ENCODE measurements at places on chromosomes 13 and 19.

DNA sequence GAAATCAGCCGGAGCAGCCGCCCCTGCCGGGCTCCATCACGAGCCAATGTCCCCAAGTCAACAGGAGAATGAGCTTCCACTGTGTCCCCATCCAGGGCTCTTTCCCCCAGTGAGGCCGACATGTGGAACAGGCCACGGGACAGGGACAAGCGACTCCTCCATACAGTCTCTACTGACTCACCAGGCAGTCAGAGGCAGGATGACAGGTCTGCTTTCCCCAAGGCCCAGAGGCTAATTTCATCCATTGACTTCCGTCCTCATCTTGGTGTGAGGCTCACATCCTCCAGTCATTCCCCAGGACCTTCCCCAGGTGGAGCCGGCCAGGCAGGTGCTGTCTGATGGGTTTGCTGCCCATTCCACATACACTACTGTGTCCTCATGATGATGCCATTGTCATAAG is 3.5 kb downstream of the CEACAM6 start:
- no peak for DNase-seq

- no peak for DNase-seq
These were observed 162.2 kb downstream of the KDM4B start for GRCh38 chr19:5131031-5131505.

GRCh38 chr19:16569609-16570320 is 2.5 kb downstream of the SLC35E1 start:
- DNase-seq, result no peak

GRCh38 chr13:25330541-25330940 is 29.1 kb downstream of the NUP58 start:
- peak; percentile 34 for DNase-seq

DNA sequence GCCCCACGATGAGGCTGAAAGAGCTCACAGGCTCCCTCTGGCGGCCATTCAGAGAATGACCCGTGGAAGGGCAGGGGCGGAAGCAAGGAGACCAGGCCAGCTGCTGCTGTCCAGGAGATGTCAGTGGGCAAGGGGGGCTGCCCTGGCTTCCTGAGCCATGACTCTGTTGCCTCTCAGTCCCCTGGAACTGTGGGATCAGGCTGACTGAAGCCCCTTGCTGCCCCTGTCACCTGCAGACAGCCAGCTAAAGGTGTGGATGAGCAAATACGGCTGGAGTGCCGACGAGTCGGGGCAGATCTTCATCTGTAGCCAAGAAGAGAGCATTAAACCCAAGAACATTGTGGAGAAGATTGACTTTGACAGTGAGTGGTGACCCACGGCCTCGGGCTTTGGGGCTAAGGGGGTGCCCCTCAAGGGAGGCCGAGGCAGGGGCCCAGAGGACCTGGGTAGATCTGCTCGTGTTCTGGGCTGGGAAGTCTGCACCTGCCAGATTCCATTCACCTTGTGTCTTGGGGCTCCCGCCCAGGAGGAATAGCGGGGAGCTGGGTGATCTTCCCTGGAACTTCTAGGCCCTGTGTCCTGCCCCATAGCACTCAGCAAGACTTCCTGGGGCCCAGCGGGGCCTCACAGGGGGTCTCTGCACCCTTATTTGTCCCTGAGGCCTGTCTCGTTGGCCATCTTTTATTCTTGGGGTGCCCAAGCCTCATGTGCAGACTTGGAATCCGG is 12.5 kb upstream of the ACTN4 start:
- peak; percentile 60 for DNase-seq

- DNase-seq, result no peak
These were observed 289.9 kb downstream of the DACH1 start for GRCh38 chr13:71577127-71577526.

DNA sequence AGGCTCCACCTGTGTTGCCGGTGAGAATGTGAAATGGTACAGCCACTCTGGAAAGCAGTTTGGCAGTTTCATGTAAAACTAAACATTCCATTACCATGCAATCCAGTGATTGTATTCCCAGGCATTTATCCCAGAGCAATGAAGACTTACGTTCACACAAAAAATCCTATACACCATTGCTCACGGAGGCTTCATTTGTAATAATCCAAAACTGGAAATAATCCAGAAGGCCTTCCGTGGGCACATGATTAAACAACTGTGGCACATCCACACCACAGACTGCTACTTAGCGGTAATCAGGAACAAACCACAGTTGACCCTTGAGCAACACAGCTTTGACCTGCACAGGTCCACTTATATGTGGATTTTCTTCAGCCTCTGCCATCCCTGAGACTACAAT is 339.7 kb downstream of the MTUS2 start:
- no peak for DNase-seq

DNA sequence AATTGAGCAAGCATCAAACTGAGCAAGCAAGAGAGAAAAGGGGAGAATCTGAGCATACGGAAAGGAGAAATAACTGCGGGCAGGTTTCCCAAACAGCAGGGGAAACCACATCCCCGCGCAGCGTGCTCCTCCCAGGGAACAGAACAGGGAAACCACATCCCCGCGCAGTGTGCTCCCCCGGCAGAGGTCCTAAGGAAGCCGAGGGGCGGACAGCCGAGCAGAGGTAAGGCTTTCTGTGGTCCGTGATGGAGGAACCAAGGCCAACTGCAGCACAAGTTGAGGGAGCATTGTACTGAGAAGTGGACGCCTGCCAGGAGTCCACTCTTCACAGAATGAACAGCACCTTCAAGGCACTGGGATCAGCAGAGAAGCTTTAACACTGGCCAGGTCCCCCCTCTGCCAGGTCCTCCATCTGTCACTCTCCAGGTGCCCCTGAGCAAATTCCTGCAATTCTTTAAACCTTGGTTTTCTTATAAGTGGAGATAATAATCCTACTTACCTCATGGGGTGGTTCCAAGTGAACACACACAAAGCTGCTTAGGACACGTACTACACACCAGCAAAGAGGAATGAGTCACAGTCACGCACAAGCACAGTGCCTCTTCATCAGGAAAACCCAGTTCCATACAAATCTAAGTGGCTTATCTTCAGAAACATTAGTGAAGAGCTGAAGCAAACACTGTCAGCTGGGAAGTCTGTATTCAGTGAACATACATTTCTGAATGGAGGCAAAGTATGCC is 23.0 kb upstream of the LAMP1 start:
- DNase-seq, result peak; percentile 53

DNA sequence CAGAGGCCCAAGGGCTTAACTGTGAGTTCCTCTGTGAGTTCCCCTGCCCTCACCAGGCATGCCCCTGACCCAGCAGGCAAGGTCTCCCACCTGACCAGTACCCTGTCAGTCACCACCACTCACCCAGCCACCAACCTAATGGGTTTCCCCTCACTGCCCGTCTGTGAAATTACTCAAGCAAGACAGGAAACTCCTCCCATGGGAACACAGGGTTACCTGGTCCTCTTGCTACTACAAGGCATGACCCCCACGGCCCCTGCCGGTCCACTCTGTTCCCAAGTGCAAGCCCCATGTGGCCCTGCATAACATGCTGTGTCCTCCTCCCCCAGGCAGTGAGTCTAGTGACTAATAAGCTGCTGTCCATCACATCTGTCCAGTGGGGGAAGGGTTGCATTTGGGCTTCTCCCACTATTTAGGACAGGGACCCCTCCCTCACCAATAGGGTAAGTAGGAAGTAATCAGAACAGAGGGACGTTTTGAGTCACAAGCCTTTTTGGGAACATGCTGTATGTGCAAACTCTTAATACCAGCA is 8.0 kb upstream of the DHRS12 start:
- DNase-seq, result no peak

DNA sequence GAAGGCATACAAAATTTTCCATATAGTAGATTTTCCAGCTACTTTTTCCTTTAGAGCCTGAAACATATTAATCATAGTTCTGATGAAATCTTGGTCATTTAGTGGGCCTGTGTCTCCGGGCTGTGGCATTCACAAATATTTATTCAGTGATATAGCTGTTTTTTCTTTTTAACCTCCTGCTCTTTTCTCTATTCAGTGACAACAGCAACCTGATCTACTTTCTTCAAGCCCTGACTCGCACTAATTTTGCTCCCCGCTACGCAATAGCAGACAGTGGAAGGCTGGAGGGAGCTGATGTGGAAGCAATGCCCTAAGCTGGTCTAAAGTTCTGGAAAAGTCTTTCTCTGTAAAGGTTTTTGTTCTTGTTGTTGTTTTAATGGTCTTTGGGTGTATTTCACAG is 289.7 kb downstream of the SLITRK6 start:
- peak; percentile 58 for DNase-seq

DNA sequence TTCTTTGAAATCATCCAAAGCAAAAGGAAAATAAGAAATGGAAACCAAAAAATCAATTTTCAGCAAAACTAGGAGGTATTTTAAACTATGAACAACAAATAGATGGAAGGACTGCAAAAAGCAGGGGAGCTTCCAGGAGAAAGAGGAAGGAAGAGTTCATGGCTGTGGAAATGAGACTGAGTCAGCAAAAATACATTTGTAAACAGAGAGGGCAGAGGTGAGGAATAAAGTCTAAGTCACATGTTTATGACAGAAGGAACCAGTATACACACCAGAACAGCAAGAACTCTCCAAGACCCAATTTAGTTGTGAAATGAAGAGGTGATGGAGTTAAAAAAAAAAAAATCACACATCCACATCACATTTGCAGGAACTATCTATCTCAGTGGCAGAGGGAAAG is 69.6 kb downstream of the RNASEH2B start:
- no peak for DNase-seq

DNA sequence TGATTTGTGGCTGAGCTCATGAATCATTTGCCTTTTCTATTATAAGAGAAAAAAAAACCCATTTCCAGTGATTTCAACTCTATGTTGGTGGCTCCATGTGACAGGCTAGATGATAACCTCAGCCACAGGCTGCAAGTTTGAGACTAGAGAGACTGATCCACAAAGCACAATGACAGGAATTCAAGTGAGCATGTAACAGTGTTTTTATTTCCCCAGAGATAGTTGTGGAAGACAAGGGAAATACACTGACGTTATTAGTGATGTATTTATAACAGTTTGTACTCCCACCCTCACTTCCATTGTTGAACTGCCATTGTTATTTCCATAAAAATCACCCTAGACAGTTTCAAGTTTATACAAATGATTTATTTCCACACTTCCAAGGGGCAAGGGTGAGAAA is 27.9 kb upstream of the EDNRB start:
- DNase-seq, result no peak

- no peak for DNase-seq
These were observed 122.8 kb upstream of the KLF12 start for GRCh38 chr13:74256969-74257368.

- DNase-seq, result no peak
These were observed 48.2 kb downstream of the ABCC4 start for GRCh38 chr13:95253033-95253432.

DNA sequence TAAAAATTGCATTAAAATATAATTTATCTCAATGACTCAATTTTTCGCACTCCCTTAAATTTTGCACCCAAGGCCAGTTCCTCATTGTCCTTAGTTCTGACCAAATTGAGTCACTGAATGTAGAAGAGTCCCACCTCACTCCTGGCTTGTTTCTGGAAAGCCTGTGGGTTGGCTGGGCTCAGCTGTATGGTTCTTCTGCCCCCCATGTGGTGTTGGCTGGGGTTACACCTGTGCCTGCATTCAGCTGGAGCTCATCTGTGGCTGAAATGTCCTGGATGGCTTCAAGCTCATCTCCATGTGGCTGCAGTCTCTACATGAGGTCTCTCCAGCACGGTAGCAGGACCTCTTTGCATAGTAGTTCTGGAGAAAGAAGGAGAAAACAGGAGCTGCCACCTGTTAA is 7.2 kb upstream of the IRGC start:
- DNase-seq, result no peak

GRCh38 chr19:58361900-58362271 is 665 bp downstream of the ZNF497 start:
- peak; percentile 56 for DNase-seq

- DNase-seq, result no peak
These were observed 885 bp upstream of the ZNF536 start for GRCh38 chr19:30371161-30371836.

DNA sequence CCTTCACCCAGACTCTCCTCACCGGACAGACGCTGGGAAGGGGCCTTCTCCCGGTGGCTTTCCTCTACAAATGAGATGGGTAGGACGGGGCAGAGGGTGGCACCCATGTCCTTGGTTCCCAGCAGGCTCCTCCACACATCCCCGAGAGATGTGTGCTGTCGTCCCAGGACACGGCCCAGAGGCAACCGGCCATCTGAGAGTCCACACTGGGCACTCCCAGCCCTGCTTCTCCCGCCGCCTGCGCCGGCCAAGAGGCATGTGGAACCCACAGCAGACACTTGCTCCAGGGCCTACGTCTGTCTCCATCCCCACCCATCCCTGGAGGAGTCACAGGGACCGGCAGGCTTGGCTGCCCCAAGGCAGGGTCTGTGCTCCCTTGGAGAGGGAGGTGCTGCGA is 179.9 kb downstream of the KDM4B start:
- DNase-seq, result no peak

- no peak for DNase-seq
These were observed 255.4 kb downstream of the COG6 start for GRCh38 chr13:39910833-39911232.

- no peak for DNase-seq
These were observed 51.3 kb upstream of the PCDH9 start for GRCh38 chr13:67281466-67281865.

DNA sequence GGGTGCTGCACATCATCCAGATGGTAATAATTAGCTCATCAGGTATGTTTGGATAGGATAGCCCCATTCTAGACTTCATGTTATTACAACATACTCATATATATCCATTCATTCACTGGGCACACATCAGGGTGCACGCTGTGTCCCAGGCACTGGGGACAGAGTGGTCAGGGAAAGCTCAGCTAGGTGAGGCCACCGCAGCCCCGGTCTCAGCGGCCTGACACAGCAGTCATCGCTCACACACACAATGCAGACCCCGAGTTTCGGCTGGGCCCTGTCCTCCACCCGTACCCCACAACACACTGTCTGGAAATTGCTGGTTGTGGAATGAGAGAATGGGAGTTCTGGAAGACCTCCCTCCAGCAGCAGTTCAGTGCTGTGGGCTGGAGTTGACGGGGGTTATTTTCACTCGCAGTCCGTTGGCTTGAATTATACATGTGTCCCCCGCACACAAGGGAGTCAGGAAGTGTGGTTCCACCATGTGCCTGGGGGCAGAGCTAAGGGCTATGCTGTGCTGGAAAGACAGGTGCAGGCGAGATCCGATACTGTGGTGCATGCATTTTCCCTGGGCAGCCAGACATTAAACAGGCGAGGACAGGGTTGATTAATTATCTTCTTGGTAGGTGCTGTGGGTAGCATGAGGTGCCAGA is 257.6 kb downstream of the TEX29 start:
- no peak for DNase-seq

- no peak for DNase-seq
These were observed 35.9 kb upstream of the C13orf46 start for GRCh38 chr13:114009590-114010400.

Data from fibroblast of skin of back (primary cell).